GM10248 (cell line): ENCODE measurements at places on chromosomes 11 and 22.

DNA sequence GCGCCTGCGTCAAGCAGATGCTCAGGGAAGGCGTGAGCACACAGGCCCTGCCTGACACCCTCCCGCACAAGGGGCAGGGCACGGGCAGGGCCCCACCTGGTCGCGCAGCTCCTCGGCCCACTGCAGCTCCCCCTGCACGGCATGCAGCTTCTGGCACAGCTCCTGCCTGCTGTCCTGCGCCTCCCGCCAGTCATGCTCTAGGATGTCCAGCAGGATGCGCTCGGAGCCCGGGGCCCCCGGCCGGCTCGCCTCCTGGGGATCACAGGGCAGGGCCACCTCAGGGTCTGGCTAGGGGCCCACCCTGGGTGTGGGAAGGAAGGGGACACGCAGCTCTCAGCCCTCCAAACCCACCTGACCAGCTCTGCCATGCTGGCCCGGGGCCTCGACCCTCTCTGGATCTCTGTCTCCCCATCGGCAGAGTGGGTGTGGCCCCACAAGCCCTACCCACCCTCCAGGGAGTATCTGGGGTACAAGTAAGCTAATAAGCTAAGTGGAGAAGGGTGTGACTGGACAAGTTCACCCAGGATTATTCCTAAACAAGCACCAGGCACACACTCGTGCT lies 10.7 kb downstream of the CARD10 start:
- no peak for DNase-seq

DNA sequence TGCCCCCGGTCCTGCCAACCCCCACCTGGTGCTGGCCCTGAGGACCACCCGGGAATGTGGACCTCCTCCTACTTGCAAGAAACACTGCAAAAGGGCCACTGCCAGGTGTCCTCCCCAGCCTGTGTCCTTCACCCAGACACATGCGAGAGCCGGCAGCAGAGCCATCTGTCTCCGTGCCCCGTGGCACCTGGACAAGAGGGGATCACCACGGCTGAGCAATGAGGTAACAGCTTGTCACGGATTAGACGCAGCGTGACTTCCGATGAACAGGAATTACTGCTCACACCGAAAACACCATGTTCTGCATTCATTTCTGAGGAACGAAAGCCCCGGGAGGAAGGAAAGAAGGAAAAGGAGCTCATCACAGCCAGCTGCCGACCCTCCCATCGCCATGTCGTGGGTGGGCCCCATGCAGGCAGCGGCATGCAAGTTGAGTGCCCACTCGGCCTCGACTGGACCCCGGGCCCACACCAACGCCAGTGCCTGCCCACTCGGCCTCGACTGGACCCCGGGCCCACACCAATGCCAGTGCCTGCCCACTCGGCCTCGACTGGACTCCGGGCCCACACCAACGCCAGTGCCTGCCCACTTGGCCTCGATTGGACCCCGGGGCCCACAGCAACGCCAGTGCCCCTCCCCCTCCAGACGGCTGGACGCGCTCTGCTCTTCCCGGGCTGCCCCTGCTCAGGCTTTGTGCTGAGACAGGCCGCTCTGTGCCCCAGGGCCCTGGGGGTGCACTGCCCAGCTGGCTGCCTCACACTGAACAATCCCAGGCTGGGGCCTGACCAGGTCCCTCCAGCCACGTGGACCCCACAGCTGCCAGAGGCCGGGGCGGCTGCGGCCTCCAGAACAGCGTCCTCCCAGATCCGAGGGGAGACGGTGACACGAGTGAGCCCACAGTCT lies 22.0 kb downstream of the CHID1 start:
- DNase-seq, result no peak

- DNase-seq, result no peak
Observed at GRCh38 chr11:118201966-118202365, 22.8 kb downstream of the JAML start.

GRCh38 chr22:20867179-20868024 lies 8.6 kb downstream of the SNAP29 start:
- DNase-seq, result no peak

DNA sequence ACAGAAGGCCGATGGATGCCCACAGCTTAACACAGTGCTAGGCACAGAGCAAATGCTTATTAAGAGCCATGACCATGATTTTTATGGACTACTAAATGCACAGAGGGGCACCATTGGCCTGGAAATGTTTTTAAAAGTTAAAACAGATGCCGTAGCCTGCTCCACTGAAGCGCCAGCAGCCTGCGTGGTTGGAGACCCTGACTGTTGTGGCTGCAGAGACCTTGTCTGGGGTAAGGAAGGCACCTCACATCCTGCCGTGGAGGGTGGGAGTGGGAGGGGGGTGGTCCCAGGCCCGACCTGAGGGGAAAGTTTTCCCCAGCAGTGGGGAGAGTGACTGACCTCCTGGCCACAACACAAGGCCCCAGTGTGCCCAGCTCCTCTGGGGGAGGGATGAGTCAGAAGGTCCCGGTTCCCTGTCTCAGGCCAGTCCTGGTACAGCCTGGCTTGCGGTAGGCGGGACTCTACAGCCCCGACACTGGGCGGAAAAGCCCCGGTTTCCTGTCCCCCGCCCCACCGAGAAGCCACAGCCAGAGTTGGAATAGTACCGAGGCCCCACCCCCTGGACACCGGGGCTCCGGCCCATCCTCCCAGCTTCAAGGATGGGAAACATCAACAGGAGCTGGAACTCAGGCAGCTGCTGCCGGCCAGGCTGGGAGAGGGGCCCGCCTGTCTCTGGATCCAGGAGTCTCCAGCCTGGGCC lies 7.0 kb downstream of the CHST1 start:
- DNase-seq, result peak; percentile 57

- no peak for DNase-seq
Observed at GRCh38 chr22:43891360-43892182, at the start of gene PNPLA5. TSS of gene PNPLA5 (minus strand) at chr22:43892013. CDS start at chr22:43891880, 133 bp downstream.

DNA sequence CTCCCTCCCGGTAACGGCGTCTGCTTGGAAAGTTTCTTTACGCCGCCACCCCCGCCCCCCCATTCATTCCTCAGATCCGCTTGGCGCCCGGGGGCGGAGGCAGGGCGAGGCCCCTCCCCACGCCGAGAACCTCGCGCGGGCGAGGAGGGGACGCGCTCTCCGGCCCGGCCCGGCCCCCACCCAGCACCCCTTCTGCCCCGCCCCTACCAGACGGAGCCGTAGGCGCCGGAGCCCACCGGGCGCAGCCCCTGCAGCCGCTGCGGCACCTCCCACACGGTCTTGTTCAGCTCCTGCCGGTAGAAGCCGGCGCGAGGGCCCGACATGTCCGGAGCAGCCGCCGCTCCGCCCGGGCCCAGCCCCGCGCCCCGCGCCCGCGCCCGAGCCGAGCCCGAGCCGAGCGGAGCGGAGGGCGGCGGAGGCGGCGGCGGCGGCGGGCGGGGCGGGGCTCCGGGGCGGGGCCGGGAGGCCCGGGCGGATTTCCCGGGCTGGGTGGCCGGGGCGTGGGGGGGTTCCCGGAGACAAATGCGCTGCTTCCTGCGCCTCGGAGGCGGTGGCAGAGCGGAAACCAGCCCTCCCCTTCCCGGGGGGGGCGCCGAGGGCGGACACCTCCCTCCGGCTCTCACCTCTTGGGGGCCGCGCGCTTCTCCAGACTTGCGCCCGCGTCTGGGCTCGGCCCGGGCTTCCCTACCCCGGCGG lies at the start of gene MAPK11:
Gene MAPK11 (minus strand): TSS at position 411 of the 696 bp plus-strand sequence. CDS start 88 bp downstream, at position 323.
- peak; percentile 78 for DNase-seq

DNA sequence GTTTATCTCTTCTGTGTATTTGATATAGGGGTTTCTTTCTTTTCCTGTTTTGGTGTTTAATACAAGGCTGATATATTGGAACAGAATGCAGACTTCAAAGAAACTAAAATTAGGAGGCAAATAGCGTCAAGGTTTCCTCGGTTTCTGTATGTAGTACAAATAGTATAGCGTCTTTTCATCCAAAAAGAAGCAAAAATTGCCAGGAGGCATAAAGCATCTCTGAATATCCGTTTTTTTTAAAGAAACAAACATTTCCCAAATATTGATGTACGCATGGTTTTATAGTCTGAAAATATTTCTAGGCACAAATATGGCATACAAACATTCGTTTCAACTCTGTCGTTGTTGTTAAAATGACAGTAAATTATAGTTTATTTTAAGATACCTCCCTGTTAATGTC lies 17.1 kb upstream of the PAX6 start:
- DNase-seq, result no peak

GRCh38 chr11:107050121-107050520 lies 31.8 kb upstream of the GUCY1A2 start:
- no peak for DNase-seq
